ENCODE measurements at places on chromosomes 7 and 10.

DNA sequence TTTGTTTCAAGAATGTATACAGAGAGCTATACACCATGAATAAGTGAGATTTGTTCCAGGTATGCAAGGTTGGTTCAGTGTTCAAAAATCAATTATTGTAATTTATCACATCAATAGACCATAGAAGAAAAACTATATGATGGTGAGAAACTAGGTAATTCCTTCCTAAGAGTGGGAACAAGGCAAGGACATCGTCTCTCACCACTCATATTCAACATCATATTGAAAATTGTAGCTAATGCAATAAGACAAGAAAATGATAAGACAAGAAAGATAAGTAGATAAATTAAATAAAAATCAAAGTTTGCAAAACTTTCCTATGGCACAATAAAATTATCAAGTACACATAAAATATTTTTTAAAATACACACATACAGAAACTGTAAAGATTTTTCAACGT lies 385.3 kb upstream of the COBL start:
- no peak for DNase-seq

GRCh38 chr10:107889105-107889504 lies 724.6 kb upstream of the SORCS1 start:
- no peak for DNase-seq

DNA sequence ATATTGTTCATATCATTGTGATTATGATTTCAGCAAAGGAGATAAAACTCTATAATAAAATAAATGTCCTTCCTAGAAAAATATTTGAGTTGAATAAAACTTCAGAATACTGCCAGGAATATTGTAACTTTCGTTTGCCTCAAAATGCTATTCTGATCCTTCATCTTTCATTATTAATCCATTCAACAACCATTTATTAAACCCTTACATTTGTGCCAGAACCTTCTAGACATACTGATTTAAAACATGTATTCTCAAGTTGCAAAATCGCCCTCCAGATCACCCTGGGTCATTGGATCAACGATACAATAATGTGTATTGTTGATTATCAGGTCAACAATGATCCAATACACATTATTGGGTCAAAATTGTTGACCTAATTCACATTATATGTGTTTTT lies 759.8 kb downstream of the CNTNAP2 start:
- no peak for DNase-seq

DNA sequence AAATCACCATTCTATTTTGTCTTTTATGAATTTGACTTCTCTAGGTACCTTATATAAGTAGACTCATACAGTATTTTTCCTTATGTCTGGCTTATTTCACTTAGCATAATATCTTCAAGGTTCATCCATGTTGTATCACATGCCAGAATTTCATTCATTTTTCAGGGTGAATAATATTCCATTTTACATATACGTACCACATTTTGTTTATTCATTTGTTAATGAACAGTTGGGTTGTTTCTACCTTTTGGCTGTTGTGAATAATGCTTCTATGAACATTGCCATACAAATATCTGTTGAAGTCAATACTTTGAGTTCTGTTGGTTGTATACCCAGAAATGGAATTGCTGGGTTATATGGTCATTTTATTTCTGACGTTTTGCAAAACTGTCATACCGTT lies 20.7 kb downstream of the AHCYL2 start:
- no peak for DNase-seq

DNA sequence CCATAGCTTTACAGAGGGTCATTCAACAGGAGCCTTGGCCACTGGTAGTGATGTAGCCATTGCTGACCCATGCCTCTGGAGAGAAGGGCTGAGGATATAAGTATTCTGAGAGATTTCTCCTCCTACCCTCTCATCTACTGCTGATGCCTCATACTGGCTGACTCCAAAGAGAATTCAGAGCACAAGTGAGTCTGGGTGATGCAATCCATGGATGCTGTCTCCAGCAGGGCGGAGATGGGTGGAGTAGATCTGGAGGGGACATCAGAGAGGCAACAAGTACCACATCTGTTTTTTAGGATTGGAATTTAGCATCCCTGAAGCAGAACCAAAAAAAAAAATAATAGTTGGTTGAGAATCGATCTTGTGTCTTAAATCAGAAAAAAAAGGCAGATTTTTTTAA lies 705.7 kb upstream of the CELF2 start:
- DNase-seq, result no peak

DNA sequence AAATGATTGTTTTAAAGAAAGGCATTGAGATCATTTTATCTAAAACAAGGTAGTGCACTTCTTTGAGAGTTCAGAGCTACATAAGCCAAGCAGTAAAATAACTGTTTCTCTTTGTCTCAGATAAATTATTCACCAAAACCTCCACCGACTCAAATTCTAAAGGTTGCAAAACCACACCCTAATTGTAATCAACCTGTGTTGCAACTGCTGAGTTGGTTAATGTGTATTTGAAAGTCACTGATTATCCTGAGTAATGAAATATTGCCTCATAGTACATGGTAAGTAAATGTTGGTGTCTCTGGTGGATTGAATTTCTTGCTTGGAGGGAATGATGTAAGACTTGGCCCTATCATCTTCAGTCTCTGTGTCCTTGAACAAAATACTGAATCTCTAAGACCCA lies 35.9 kb upstream of the CYP2C9 start:
- DNase-seq, result no peak

GRCh38 chr7:42085531-42085930 lies 151.5 kb downstream of the GLI3 start:
- DNase-seq, result no peak

Measured in NCI-H2081 (cell line).